Kidney (tissue), 22 donors: ENCODE measurements at places on chromosomes 5 and 9. TPM values are rescaled to one million over a fixed set of nuclear protein-coding genes. Genes with fewer than 3 reads are reported as not detected.

MYOZ3 gene
- 0.66 TPM for total RNA-seq

DDX4 gene
- total RNA-seq, result not detected

FRMD3 gene
- 11.0 TPM for total RNA-seq

GCNT4 gene
- total RNA-seq, result 2.0 TPM

- no peak for DNase-seq
- no peak overlapping the region for H3K4me3 ChIP-seq
- no peak overlapping the region for H3K27ac ChIP-seq
- H3K36me3 ChIP-seq, result no peaks in the 10 kb centered on the region
Observed at GRCh38 chr9:621201-621855, 220.2 kb upstream of the DMRT1 start.

- no peaks in the 10 kb centered on the region for H3K36me3 ChIP-seq
- H3K4me3 ChIP-seq, result no peak overlapping the region
- H3K27me3 ChIP-seq, result no peaks in the 10 kb centered on the region
- H3K4me1 ChIP-seq, result no peaks in the 10 kb centered on the region
- no peak for DNase-seq
Observed at GRCh38 chr9:126122901-126123616, 203.6 kb upstream of the MVB12B start.

- no peak for DNase-seq
- no peaks in the 10 kb centered on the region for H3K27me3 ChIP-seq
- H3K4me1 ChIP-seq, result peaks cover 7% of the 10 kb centered on the region
- no peaks in the 10 kb centered on the region for H3K36me3 ChIP-seq
- H3K4me3 ChIP-seq, result no peak overlapping the region
Observed at GRCh38 chr5:16886366-16886736, 49.7 kb downstream of the MYO10 start.

EPB41L4A gene
- 39.0 TPM for total RNA-seq

DNA sequence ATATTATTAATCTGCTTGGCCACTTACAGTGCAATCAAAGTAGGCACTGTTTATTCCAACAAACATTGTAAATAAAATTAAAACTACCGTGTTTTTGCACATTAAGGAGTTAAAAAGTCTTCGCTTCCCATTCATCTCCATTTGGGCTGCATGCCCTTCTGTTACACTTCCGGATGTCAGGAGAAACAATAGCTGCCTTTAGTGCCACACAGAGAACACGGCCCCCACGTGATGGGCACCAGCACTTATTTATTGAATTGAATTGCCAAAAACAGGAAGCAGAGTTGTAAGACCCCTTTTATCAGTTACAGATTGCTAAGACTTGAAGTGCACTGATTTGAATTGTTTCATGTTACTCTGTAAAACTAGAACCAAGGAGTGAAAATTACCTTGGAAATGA lies 80.4 kb downstream of the LHFPL2 start:
- peaks cover 19% of the 10 kb centered on the region for H3K4me1 ChIP-seq
- H3K36me3 ChIP-seq, result no peaks in the 10 kb centered on the region
- H3K27me3 ChIP-seq, result no peaks in the 10 kb centered on the region
- H3K27ac ChIP-seq, result no peak overlapping the region
- no peak overlapping the region for H3K4me3 ChIP-seq

HTR1A gene
- not detected for total RNA-seq

DNA sequence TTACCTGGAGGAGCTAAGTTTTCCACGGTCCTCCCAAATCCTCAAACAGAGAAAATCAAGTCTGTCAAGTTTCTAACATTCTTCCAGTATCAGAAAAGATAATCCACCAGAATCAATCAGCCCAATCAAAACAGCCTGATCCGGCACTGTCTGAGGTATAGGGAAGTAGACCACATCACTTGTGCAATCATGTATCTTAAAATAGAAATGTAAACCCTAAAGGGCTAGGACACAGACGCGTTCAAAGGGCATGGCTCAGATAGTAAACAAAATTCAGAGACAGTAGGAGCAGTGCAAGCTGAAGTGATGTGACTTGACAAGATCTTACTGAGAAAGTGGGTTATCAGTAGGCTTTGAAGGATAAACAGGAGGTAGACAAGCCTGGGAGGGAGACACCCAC lies 252.4 kb upstream of the DAPK1 start:
- no peak for DNase-seq
- H3K27me3 ChIP-seq, result no peaks in the 10 kb centered on the region
- no peak overlapping the region for H3K4me3 ChIP-seq
- no peaks in the 10 kb centered on the region for H3K4me1 ChIP-seq
- no peak overlapping the region for H3K27ac ChIP-seq
- no peaks in the 10 kb centered on the region for H3K36me3 ChIP-seq

GRCh38 chr5:60504342-60504741 lies 195.6 kb downstream of the DEPDC1B start:
- no peaks in the 10 kb centered on the region for H3K4me1 ChIP-seq
- no peaks in the 10 kb centered on the region for H3K36me3 ChIP-seq
- no peak for DNase-seq
